ENCODE measurements at places on chromosomes 4 and X.

DNA sequence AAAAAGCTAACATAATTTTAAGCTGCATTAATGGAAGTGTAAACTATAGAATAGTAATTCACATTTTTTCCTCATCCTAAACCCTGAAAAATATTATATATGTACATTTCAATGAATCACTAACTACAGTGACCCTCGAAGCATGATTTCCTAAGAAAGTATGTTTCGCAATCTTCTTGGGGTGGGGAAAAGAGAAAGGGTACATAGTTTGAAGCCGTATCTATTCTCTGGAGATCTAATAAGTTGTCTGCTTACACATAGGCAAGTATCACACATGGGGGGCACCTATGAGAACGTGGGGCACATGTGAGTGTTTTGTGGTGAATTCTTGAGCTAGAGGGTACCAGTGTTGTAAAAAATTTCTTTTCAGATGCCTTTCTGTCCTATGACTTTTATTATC, 71.2 kb downstream of the JADE1 start:
- DNase-seq = no peak

DNA sequence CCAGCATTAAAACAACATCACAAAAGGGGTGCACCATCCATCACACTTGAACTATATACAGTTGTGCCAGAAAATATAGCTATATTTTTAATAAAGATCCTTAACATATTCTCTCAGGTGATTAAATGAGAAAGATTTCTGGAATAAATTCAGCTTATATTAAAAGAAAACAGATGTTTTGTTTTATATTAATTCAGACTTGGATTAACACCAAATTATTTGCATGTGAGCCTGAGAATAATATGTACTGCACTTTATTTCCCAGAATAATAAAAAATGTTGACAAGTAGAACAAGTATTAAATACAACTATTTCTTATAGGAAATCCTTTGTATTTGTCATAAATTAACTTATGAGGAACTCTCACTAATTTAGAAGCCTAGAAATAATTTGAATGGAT, 1467.4 kb downstream of the RAPGEF2 start:
- DNase-seq = no peak

- no peak for DNase-seq
Measured at GRCh38 chr4:1414831-1415680, 8.8 kb upstream of the NKX1-1 start.

DNA sequence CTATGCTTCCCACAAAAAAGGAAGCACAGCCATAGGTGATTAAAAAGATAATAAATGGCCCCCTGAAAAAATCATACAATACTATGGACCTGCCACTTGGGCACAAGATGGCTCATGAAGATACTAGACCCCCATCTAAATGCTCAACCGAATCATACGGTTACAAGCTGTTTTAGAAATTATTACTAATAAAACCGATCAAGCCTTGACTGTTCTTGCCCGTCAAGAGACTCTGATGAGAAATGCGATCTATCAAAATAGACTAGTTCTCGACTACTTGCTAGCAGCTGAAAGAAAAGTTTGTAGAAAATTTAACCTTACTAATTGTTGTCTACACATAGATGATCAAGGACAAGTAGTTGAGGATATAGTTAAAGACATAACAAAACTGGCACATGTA, 40.1 kb upstream of the UGT2B7 start:
- no peak for DNase-seq

- DNase-seq = no peak
Measured at GRCh38 chrX:80266979-80267378, 153.3 kb upstream of the TENT5D start.

- DNase-seq = no peak
Measured at GRCh38 chr4:117326091-117326490, 240.7 kb upstream of the TRAM1L1 start.
